ENCODE measurements at places on chromosomes 2 and 18.
A peak's percentile ranks its signal among the peaks of the same experiment; 100 is the strongest.

DNA sequence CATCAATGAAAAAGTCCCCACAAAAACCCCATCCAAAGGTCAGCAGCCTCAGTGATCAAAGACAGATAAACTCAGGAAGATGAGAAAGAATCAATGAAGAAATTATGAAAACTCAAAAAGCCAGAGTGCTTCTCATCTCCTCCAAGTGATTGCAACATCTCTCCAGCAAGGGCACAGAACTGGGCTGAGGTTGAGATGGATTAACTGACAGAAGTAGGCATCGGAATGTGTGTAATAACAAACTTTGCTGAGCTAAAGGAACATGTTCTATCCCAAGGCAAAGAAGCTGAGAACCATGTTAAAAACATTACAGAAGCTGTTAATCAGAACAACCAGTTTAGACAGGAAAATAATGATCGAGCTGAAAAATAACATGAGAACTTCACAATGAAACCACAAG is 442.8 kb upstream of the SYT4 start:
- peak; percentile 72 for DNase-seq

GRCh38 chr18:9779630-9780029 is 71.5 kb downstream of the RAB31 start:
- DNase-seq = no peak

- DNase-seq = peak; percentile 80
Observed at GRCh38 chr2:52113338-52113737, 1081.4 kb upstream of the NRXN1 start.

DNA sequence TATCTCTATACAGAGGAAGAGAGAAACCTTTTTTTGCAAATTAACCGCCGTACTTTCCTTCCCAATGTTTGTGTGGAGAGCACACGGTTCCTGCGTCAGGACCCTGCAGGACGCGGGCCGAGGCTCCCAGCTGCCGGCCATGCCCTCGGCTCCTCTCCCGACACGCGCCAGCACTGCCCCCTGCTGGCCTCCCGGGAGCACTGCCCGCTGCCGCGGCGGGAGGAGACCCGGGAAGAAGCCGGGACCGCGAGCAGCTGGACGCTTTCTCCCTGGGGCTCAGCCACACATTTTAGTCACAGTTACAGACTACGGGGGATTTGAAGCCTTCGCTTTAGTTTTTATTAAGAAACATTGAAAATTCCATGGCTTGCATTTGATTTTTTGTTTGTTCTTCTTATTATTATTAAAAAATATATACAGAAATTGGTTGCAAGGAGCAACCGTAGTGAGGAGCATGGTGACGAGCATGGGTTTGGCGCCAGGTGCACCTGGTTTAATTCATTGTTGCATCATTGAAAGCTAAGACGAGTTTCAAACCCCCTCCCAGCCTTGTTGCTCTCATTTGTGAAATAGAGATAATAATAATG is 401.2 kb downstream of the GALR1 start:
- peak; percentile 7 for DNase-seq

DNA sequence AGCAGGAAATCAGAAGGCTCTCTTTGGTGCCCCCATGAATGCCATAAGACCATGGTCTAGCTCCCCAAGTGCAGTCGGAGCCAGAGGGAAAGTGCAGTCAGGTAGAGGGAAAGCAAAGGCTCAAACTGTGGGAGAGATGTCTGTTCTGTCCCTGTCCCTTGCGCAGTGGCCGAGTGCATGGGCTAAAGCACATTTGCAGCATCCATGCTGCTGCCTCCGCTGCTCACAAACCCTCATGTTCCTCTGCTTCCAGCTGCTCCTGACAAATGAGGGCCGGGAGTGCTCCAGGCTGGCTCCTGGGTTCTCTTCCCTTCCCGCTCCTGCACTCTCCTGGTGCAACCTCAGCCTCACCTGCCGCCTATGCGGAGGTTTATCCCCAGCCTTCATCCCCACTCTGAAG is 34.2 kb downstream of the SCTR start:
- no peak for DNase-seq

- peak; percentile 6 for DNase-seq
Observed at GRCh38 chr2:195652911-195653310, 4.1 kb upstream of the SLC39A10 start.

- no peak for DNase-seq
Observed at GRCh38 chr2:174841936-174842335, 77.7 kb upstream of the CHRNA1 start.

- no peak for DNase-seq
Observed at GRCh38 chr2:237161189-237161588, 75.5 kb downstream of the COPS8 start.

DNA sequence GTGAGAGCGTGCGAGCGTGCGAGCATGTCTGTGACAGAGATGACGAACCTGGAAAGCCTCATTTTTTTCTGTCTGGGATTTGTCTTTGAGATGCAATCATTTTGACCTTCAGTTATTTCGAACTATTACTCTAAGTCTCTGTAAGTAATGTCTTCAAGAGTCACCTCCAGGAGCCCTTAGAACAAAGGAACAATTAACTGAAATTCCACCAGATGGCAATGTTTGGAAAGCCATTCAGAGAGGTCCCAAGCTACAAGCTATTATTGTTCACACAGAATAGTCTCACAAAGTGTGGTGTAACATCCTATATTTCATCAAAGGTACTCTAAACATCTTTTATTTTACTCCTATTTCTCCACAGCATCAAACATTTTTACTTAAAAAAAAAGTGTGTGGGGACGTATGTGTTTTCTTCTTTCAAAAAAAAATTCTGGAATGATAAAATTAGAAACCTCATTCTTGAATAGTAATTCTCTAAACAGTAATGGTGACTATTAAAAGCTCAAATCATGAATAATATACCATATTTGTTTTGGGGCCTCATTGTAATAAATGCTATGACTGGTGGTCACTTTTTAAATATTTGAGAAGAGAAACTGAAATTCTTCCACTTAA is 35.1 kb upstream of the MAPRE2 start:
- peak; percentile 82 for DNase-seq

DNA sequence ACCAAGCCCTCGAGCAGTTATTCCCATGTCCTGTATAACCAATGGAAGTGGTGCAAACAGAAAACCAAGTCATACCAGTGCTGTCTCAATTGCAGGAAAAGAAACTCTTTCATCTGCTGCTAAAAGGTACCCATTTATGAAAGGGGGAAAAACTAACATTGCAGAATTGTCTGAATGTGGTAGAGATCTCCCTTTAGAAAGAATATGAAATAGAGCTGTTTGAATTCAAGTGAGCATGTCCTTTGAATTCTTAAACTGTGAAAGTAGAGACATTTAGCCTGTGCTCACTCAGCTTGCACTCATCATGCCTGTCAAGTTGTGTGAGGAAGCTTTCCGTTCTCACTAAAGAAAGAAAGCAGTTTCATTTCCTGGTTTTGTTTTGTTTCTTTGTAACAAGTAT is 87.4 kb downstream of the EML4 start:
- no peak for DNase-seq

DNA sequence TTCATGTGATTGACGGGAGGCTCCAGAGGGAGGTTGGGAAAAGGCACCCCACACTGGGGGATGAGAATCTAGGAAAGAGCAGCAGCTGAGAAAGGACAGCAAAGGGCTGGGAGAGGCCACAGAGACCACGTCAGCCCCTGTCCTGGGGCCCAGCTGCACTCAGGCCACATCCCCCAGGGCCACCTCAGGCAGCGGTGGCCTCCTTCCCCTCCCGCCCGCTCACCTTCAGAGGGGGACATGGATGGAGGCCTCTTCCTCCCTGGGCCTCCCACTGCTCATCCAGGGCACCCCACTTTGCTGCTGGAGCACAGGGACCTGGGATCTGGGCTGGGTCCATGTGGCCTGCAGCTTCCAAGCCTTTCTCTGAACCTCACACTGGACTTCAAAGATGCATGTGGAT is 199.8 kb upstream of the HDAC4 start:
- DNase-seq = no peak

DNA sequence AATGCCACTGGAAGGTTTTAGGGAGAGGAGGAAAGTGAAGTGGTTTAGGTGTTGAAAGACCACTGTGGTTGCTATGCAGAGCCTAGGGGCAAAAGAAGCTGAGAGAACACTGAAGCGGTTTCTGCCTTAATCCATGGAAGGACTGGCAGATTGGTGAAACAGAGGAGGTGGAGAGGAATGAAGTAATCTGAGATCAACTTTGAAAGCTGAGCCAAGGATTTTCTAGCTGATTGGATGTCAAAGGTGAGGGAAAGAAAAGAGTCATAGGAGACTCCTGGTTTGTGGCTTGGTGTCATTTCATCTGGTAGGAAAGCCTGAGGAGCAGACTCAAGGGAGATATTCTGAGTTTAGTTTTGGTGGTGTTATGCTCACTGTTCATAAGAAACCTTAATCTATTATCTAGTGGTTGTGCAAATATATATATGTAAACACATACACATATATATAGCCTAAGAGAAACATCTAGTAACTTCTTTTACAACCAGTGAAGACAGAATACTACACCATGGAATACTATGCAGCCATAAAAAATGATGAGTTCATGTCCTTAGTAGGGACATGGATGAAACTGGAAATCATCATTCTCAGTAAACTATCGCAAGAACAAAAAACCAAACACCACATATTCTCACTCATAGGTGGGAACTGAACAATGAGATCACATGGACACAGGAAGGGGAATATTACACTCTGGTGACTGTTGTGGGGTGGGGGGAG is 134.1 kb upstream of the CREB1 start:
- DNase-seq = no peak

- no peak for DNase-seq
Observed at GRCh38 chr2:240107477-240107796, 28.7 kb downstream of the COPS9 start.

All from fibroblast of lung (primary cell).